ENCODE measurements at places on chromosomes 7 and 10.

GRCh38 chr7:18496341-18496700, 772 bp downstream of the HDAC9 start:
- DNase-seq: no peak

- no peak for DNase-seq
These were observed 656.3 kb downstream of the TYW1 start for GRCh38 chr7:67652937-67653336.

GRCh38 chr7:93693796-93694195, 119.3 kb upstream of the CALCR start:
- DNase-seq: no peak

GRCh38 chr7:13981070-13981469, 8.4 kb downstream of the ETV1 start:
- no peak for DNase-seq

GRCh38 chr7:95669513-95669912, 73.2 kb upstream of the PDK4 start:
- no peak for DNase-seq

- DNase-seq: peak; percentile 66
These were observed 89.4 kb downstream of the SH3PXD2A start for GRCh38 chr10:103765981-103766380.

DNA sequence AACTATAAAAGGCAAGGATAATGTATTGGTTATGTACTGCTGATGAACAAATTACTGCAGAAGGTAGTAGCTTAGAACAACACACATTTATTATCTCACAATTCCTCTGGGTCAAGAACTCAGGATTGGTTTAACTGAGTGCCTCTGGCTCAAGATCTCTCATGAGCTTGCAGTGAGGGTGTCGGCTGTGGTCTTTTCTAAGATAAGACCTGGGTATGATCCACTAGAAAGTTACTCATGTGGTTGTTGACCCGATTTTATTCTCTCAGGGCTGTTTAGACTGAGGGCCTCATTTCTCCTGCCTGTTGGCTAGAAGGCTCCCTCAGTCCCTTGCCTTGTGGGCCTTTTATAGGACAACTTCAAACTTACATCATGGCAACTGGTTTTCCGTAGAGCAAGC, 86.7 kb downstream of the VWDE start:
- no peak for DNase-seq

DNA sequence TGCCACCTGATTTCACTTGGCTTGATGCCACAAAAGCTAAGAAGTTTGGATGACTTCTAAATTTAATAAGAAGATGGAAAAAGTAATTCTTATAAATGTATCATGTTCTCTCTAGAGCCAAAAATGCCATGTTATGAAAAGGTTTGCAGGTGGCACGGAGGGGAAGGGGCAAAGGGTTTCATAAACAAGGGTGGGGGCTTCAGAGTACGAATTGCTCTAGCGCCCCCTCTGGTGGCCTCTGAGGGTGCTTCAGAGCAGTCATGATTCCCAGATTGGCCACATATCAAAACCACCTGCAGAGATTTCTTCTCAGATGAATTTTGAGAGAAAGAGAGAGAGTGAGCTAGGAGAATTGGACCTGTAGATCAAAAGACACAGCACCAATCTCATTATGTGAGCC, 208.6 kb upstream of the YAE1 start:
- no peak for DNase-seq

DNA sequence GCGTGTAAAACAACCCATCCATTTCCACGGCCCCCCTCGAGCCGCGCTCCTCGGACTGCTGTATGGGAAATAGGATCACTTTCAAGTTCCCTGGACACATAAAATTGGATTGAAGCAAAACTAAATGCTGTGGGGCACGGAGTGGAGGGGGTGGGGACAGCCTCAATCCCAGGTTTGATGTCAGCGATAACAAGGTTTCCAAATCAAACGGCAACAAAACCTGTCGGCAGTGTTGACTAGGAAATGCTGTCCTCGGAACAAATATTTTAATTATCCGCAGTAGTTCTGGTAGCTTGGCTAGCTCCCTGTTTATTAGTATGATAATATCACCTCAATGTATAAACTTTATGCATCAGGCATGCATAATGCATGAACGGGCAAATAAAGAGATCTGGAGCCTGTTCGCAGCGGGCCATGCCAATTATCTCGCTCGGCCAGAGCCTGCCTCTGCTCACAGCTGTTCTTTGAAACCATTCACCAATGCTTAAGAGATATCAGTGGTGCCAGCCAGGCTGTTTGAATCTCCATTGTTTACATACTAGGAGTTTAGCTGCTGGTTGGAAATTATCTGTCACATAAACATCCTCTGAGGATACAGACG, 161.1 kb downstream of the PAXIP1 start:
- no peak for DNase-seq

GRCh38 chr7:141328290-141328689, 222.9 kb upstream of the AGK start:
- no peak for DNase-seq

DNA sequence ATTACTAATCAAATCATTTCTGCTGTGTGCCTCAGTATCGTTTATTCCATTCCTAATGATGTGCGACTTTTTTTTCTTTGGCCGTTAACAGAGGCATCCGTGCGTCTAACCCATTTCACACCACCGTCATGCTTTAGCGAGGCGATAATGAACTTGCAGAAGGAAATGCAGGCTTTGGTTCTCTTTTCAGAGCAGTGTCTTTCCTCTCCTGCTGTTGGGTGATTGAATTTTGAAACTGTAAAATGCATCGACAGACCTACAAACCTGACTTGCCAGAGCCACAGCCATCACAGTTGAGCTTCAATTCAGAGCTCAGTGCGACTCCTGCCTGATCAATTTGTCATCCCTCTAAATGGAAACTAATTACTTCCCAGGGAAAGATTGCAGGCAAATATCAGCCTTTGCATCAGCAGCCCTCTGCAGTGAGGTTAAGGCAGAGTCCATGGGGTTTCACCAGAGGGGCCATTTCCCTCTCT, 486.0 kb upstream of the GALNT17 start:
- no peak for DNase-seq

GRCh38 chr7:124779194-124779593, 13.6 kb upstream of the GPR37 start:
- no peak for DNase-seq

GRCh38 chr10:122132882-122133565, 138.1 kb upstream of the BTBD16 start:
- DNase-seq: no peak

- no peak for DNase-seq
These were observed 822.0 kb downstream of the TNS3 start for GRCh38 chr7:46759711-46760480.

DNA sequence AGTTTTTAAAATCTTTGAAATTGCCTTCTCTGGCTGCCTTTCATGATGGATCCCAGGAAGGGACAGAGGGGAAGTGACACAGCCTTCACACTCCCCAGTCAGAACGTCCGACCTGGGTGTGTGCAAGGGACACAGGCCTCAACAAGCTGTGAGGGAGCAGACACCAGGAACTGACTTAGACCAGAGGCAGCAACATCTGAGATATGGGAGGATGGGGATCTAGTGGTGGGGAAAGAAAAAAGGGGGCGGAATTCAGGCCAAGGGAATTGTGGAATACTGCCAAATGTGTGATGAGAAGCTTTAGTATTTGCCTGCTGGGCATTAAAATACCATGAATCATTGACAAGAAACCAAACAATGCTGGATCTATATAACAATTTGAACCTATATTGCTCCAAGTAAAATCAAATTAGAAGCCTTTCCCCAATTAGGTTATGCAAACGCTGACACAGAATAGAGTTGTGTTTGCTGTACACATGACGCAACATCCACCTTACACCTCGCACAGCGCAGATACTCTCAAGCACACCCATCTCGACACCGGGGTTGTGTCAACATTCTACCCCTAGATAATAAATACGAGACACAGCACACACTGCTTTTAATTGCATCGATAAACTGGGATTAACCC, 17.2 kb upstream of the MNX1 start:
- no peak for DNase-seq

DNA sequence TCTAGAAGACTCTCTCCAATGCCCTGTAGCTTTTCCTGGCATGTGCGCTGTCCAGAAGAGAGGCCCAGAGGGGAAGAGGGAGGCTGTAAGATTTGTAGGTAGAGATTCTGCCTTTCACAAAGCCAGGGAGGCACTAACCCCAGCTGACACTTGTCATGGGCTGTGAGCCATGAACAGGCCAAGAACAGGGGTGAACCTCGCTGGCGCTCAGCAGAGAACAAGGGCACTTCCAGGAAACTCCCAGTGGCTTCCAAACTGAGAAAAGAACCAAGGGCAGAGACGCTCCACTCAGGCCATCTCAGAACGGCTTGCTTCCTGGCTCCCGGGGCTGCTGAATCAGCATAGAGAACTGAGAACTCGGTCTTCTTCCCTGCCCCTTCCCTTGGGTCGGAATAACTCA, 257.8 kb upstream of the ZNF32 start:
- no peak for DNase-seq

- DNase-seq: no peak
These were observed 52.1 kb upstream of the PDZD8 start for GRCh38 chr10:117427356-117427755.

- DNase-seq: peak; percentile 57
These were observed 1.1 kb downstream of the ARID5B start for GRCh38 chr10:61902445-61903220.

- no peak for DNase-seq
These were observed 167.7 kb upstream of the ADO start for GRCh38 chr10:62636825-62637248.

DNA sequence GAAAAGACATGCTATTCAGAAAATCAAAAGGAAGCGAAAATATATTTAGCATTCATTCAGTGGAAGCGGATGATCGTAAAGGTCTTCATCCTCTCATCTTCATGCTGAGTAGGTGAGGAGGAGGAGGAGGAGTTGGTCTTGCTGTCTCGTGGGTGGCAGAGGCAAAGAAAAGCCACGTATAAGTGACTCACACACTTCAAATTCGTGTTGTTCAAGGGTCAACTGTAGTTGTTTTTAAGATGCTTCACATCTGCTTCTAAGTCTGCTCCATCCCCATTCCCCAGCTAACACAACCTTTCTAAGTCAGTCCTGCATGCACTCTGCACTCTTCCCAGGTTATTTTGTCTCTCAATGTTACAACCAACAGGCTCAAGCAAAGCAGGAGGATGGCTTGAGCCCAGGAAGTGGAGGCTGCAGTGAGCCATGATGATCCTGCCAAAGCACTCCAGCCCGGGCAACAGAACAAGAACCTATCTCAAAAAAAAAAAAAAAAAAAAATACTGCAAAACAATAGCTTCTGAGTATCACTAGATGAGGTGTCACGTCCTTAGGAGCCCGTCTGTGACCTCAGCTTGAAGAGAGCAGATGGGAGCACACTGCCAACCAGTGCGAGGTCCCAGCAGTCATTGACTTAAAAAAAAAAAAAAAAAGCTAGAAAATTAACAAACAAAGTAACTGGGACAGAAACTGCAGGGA, 70.5 kb downstream of the SFMBT2 start:
- no peak for DNase-seq

DNA sequence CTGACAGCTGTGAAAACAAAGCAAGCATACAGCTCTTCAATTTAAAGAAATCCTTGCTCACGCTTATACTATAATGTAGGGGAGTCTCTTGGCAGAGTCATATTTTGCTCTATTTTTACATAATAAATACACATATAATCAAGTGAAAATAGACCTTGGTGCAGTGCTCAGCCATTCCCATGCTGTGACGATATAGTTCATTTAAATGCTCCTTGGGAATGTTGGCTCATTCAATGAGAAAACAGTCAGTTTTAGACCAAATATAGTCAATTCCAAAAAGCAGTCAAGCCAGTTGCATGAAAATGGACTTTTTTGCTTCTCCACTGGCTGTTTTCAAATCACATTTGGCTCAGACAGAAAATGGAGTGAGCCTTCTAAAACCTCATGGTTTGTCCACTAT, 587.4 kb downstream of the SUGCT start:
- DNase-seq: no peak

GRCh38 chr10:6680735-6681134, 100.7 kb upstream of the PRKCQ start:
- DNase-seq: no peak

DNA sequence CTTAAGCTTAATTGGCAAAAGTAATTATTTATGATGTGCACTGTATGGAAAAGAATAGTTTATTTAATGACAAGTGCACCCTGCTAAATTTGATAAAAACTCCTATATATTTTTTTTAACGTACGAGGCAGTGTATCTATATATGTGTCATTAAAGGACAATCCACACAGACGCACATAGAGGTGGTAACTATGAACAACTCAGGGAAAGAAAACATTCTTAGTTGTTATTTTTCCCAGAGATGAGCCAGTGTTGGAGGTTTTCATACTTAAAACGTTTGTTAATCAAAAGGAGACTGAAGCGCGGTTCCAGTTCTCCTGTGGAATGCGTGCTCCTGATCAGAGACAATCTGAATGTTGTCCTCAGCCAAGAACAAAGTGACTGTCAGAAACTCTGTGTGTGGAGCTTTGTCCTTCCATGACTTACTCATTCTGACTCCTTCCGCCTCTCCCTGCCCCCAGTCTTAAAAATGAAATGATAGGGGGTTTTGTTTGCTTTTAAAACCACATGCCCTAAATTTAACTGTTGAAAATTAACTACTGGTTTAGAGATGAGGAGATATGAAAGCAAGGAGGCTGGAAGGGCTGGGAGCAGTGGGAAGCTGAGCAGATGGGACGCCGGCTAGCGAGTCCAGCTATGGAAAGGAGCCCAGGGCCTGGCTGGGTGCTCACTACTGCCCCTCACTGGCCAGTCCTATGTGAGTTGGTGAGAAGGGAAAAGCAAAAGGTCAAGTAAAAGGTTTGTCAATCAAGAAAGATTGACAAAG, 99.6 kb downstream of the SVIL start:
- DNase-seq: no peak

DNA sequence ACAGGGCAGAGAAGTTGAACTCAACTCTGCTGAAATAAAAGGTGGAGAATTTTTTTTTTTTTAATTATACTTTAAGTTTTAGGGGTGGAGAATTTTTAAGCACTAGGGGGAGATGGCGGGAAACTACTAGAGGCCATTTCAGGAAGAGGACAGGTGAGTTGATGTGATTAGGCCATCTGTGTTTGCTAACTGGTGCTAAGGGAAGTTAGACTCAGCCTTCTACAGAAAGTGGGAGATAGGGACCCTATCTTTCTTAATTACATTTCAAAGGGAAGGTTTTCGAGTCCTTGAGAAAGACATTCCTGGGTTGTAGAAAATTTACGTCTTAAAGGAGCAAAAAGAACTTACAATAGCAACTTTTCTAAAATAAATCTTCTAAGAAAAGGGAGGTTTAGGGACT, 124.8 kb downstream of the LHFPL3 start:
- no peak for DNase-seq

DNA sequence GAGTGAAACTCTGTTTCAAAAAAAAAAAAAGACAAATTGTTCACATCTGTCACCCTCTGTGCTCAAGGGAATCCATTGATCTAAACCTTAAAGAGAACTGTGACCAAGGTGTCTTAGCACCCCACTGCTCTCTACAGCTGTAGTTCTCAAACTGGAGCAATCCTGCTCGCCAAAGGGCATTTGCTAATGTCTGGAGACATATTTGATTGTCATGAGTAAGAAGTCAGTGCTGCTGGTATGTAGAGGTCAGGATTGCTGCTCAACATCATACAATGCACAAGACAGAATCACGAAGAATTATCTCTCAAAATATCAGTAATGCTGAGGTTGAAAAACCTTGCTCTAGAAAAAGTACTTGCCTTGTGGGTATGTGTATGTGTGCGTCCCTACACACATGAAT, 30.0 kb downstream of the ABLIM1 start:
- DNase-seq: no peak

- no peak for DNase-seq
These were observed 157.4 kb downstream of the SKIDA1 start for GRCh38 chr10:21368022-21368582.
